ENCODE measurements at places on chromosomes 2 and 18.

- no peak for ATAC-seq
These were observed 231.9 kb upstream of the FN1 start for GRCh38 chr2:215667585-215668377.

DNA sequence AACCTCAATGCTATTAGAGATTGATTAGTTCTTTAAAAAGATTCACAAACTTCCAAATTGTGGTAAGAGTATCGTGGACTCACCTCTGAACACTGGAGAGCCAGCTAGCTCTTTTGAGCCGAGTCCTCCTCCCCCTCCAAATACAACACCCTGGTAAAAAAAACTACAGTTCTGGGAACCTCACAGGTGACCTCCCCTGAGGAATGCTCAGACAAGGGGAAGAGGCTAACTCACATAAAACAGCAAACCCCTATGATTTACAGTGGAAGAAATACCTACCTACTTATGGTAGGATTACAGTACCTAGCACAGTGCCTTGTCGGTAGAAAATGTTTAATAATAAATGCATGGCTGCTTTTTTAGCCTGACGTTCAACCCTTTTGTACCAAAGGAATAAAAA is 8.4 kb downstream of the ZNF24 start:
- no peak for ATAC-seq

DNA sequence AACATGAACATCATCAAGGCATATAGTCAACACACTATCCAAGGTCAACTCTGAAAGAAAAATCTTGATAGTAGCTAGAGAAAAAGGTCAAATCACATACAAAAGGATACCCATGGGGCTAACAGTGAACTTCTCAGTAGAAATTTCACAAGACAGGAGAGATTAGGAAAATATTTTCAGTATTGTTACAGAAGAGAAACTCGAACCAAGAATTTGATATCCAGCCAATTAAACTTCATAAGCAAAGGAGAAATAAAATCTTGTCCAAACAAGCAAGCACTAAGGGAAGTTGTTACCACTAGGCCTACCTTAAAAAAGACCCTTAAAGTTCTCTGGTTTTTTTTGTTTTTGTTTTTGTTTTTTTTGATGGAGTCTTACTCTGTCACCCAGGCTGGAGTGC is 242.5 kb downstream of the EXOC6B start:
- no peak for ATAC-seq

DNA sequence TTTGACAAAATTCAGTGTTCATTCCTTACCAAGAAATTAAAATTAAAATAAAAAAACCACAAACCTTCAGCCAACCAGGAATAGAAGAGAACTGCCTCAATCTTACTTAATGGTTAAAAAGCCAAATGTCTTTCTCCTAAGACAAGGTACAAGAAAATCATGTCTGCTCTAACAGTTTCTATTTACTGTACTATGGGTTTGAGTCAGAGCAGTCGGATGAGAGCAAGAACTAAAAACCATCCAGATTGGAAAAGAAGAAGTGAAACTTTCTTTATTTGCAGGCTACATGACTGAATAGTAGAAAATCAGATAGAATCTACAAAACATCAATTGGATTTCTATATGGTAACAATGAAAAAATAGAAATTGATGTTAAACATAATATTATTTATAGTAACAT is 555.5 kb upstream of the TNP1 start:
- ATAC-seq, result no peak

GRCh38 chr2:57733956-57734355 is 312.6 kb upstream of the VRK2 start:
- ATAC-seq, result no peak

DNA sequence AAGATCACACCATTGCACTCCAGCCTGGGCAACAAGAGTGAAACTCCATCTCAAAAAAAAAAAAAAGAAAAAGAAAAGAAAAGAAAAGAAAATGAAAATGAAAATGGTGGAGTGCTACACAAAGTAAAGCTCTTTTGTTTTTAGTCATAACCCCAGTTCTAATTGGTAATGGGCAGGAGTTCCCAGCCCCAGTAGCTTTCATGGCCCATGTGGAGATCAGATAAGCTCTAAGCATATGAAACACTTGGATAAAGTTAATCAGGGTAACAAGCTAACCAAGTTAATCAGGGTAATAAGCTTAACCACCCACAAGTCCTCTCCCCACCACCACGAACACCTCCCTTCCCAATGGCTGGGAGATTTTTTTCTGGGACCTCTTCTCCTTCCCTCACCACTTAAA is 240.8 kb downstream of the BCL11A start:
- no peak for ATAC-seq

DNA sequence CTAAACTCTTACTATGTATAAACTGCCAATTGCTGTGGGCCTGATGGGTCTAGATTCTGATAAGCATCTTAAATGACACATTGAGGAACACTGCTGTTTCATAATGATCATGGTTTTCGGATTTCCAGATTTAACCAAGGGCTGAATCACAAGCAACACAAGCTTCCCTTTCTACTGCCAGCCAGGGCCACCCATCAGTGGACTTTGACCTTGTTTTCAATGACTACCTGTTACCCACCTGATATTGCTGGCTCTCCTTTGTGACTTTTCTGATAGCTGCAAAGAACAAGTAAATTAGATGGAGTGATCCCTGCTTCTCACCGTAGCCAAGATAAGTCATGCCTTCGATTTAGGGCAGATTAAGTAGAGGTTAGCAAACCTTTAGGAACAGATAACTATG is 259.0 kb downstream of the PAX3 start:
- no peak for ATAC-seq

DNA sequence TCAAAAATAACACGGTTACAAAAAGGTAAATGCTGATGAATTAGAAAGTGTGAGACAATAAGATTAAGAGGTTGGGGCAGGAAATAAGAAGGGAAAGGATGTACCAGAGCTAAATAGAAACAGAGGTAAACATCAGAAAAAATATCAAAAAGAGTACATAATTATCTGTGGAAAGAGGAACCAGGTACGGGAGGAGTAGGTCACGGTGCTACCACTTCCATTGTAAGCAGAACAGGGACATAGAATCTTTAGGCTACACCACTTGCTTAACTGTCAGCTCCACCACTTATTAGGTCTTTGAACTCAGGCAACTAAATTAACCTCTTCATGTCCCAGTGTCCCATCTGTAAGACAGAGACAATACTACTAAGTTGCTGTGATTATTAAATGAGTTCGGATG is 350.3 kb downstream of the LRATD1 start:
- no peak for ATAC-seq

DNA sequence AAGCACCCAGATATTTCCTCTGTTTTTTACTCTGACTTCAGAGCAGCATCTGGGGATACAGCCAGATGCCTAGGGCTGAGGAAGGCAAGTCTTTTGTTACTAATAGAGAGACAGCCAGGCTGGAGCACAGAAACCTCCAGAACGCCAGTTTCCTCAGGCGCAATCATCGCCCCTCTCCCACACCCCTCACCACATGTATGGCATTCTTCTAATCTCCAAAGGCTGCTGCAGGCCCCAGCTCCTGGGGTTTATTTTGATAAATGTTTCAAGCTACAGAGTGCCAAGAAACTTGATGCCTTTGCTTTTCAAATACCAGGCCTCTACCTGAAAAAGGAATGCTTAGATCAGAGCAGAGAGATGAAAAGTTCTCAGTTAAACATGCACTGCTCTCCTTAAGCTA is 283.6 kb downstream of the RBM43 start:
- no peak for ATAC-seq

GRCh38 chr2:120109186-120110061 is 96.5 kb downstream of the EPB41L5 start:
- no peak for ATAC-seq

All from motor neuron (in vitro differentiated cells).